ENCODE measurements at places on chromosomes 16 and 17.

DNA sequence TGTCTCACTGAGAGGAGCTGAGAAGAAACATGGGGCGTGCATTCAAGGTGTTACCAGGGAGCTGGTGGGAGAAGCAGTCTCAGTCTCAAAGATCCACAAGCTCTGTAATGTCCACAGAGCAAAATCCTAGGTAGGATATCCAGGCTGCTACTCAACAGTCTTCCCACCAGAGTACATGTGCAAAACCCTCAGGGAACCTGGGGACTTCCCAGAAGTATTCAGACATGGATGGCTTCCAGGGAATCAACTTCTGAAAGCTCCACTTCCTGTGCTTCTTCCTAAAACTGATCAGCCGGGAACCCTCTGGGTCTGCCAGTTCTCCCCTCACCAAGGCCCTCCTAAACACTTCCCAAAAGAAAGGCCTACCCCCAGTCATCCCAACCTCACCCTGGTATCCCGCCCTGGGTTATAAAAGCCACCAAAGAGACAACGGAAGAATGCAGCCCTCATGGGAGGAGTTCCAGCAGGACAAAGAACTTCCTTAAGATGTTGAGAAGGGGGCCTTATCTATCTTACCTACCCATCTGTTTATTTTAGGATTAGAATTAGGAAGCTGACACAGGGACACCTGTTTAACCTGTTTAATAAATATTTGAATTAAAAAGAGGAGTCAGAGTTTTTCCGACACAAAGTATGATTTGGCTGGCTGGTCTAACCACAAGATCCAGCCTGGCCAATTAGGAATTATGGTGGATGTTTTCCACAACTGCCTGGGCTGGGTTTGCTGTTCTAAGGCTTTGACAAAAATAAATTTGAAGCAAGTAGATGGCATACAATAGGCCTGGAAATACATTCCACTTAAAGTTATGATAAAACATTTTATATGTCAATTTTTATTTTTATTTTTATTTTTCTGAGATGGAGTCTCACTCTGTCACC is 37.0 kb downstream of the CUEDC1 start:
- DNase-seq, result no peak

DNA sequence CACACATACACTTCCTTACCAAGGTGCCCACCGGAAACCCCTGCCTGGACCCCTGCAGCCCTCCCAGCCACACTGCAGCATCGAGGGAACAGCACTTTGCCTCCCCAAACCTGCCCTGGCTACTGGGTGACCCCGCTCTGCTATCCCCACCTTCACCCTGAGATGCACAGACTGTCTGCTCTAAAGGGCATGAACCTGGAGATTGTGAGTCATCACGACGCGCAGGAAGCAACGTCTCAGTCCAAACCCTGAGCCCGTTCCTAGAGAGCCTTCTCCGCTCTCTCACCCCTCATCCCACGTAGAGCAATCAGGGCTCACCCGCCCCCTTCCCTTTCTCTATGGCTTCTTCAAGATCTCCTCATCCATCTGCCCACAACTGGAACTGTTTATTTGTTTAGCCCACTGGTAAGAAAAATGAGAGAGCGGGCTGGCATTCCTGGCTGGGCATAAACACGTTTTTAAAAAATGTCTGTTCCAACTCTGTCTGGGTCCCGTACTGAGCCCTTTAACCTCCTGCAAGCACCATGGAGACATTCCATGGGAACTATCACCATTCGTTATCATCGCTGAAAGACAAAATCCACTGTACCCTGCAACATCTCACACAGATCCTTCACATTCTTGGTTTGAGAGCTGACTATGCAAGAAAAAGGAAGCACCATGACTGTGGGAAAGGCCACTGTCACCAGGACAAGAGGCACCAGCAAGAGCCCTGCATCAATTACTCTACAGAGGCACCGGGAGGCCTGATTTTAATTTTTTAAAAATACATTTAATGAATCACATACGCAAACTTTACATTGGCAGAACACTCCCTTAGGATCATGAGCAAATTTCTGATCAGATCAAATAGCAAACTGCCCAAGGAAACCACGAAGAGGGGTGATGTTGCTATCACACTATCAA is 28.2 kb downstream of the ZFHX3 start:
- DNase-seq, result no peak

- no peak for DNase-seq
These were observed 5.3 kb upstream of the FLCN start for GRCh38 chr17:17242246-17242645.

GRCh38 chr17:1940810-1941185 is 84.3 kb downstream of the RTN4RL1 start:
- no peak for DNase-seq

- DNase-seq, result no peak
These were observed 15.9 kb downstream of the TANC2 start for GRCh38 chr17:62981933-62982332.

DNA sequence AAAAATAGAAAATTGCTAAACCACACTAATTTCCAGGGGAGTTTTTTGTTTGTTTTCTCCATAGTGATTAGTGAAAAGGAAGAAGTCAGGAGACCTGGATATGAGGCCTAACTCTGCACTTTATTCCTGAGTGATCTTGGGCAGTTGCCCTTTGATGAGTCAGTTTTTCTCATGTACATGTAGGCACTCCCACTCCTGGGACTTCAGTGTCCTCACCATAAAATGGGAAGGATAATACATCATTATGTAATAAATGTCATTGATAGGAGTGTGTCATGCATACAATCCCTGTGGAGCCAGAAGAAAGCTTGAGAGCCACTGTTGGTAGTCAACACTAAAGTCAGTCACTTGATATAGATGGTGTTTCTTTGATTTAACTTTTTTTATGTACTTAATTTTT is 32.5 kb downstream of the WIPF2 start:
- peak; percentile 34 for DNase-seq

- no peak for DNase-seq
These were observed 52.7 kb downstream of the ASIC2 start for GRCh38 chr17:33240362-33240761.
